ENCODE measurements at places on chromosomes 5 and 9. TPM values are rescaled to one million over a fixed set of nuclear protein-coding genes. Genes with fewer than 3 reads are reported as not detected.

Gene GFPT2
- total RNA-seq: 0.22 TPM

DNA sequence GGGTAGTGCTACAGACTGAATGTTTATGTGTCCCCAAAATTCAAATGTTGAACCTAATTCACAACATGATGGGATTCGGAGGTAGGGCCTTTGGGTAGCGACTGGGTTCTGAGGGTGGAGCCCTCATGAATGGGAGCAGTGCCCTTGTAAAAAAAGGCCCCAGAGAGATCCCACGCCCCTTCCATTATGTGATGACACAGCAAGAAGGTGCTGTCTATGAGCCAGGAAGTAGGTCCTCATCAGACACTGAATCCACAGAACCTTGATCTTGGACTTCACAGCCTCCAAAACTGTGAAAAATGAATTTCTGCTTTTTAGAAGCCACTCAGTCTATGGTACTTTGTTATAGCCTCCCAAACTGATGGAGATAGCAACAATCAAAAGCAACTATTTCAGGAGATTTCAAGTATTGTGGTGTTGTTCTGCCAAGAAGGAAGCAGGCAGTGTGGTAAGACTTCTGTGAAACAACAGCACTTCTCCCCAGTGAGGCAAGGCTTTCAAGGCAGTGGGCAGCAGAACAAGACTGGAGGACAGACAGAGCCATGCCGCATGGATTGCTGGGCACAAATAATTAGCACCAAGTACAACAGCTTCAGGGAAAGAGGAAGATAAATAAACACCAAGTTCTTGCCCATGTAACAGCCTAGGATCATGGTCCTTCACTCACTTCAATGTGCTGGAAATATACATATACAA, 76.1 kb downstream of the OR2K2 start:
- no peak for DNase-seq
- no peaks in the 10 kb centered on the region for H3K27me3 ChIP-seq
- H3K36me3 ChIP-seq: no peaks in the 10 kb centered on the region
- no peaks in the 10 kb centered on the region for H3K4me1 ChIP-seq

GRCh38 chr9:36717276-36717675, 144.6 kb downstream of the MELK start:
- no peaks in the 10 kb centered on the region for H3K4me1 ChIP-seq
- no peak for DNase-seq
- H3K36me3 ChIP-seq: no peaks in the 10 kb centered on the region
- H3K27me3 ChIP-seq: peaks cover 3% of the 10 kb centered on the region
- no peak overlapping the region for H3K27ac ChIP-seq

DNA sequence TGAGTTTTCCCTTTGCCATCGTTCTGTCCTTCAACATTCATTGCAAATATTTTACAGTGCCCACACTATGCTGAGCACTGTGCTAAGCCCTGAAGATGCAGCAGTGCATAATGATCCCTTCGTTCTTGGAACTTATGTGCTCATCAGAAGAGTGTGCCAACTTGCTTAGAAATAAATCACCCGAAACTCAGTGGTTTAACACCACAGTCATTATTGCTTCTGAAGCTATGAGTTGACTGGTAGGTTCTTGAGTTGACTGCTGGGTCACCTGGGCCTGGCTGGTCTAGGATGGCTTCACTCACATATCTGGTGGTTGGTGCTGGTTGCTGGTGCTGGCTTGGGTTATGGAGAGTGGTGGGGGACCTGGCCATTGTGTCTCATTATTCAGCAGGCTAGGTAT, 20.9 kb downstream of the PCSK5 start:
- DNase-seq: peak; percentile 57
- H3K27me3 ChIP-seq: no peaks in the 10 kb centered on the region
- H3K4me3 ChIP-seq: no peak overlapping the region
- peaks cover 4% of the 10 kb centered on the region for H3K36me3 ChIP-seq

DNA sequence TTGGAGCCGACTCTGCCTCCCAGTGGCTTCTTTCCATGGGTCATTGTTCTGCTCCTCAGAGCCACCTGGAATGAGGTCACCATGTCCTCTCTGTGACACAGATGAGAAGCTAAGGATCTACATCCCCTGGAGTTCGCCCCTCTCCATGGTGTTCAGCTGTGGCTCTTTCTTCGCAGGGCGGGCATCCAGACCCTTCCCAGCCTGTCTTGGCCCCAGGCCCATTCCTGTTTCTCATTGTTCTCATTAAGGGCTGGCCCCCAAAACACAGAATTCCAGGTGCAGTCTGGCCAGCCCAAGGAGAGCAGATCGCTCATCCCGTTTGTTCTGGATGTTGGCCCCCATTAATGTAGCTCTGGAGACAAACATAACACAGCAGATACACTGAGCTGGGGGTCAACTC, 66.4 kb upstream of the COL15A1 start:
- H3K27me3 ChIP-seq: peaks cover 4% of the 10 kb centered on the region
- no peak overlapping the region for H3K27ac ChIP-seq
- no peak overlapping the region for H3K4me3 ChIP-seq
- DNase-seq: no peak
- H3K4me1 ChIP-seq: no peaks in the 10 kb centered on the region
- H3K36me3 ChIP-seq: no peaks in the 10 kb centered on the region

All from activated naive CD4-positive, alpha-beta T cell treated with anti-CD3 and anti-CD28 coated beads for 36 hours (primary cell).